SIG-M5 (cell line): ENCODE measurements at places on chromosomes 11 and 22.

DNA sequence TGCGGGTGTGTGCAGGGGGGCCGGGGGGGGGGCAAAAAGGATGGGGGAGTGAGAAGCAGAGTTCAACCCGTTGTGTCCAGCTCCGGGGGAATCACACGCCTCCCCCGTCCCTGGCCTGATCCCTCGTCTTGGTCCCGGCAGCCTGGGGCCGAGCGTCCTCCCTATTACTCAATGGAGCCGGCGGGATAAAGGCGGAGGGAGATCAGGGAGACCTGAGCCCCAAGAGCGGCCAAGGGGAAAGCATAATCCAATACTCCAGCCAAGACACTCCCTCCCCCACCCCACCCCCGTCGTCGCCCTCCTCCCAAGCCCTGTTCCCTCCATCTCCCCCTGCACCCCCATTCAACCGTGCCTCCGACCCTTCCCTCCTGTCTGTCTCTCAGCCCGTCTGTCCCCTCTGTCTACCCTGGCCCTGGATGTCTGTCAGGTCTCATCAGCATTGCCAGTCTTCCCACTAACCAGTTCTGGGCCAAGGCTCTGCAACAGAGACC lies 2.6 kb downstream of the PHOX2A start:
- no peak for DNase-seq

- DNase-seq, result no peak
Measured at GRCh38 chr11:85886089-85887056, 31.2 kb downstream of the CCDC83 start.

- DNase-seq, result no peak
Measured at GRCh38 chr22:48748860-48749554, 1078.7 kb downstream of the BRD1 start.

DNA sequence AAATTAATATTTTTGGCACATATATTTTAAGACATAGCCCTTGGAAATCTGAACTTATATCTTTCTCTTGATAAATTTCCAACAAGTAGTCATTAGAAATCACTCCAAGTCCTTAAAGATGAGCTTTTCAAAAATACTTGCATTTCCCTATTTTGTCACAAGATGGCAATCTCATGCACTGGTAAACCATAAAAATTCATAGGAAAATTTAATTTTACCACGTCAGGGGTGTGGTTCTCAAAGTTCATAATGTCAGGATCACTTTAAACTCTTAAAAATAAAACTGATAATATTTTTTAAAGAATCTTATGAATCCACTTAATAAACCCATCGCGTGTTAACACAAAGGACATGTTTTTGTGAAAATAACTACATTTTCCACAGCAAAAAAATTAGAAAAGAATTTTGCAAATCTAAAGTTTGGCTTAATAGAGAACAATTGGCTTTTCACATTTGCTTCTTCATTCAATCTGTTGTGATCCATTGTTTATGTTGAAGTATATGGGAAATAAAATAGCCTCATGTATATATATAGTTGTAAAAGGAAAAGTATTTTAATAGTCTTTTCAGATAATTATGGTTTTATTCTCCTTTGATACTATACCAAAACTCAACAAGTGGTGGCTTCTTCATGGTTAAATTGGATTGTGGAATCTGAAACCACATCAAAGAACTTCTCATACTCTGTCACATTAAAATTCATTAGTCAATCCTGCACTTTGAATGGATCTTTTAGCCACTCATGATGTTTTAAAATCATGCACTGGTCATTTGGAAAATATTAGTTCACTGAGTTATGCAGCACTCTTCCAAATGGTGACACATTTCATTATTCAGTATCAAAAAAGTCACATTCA lies 169.1 kb downstream of the CADM1 start:
- no peak for DNase-seq

GRCh38 chr11:72443016-72443415 lies 8.7 kb upstream of the CLPB start:
- DNase-seq, result no peak

DNA sequence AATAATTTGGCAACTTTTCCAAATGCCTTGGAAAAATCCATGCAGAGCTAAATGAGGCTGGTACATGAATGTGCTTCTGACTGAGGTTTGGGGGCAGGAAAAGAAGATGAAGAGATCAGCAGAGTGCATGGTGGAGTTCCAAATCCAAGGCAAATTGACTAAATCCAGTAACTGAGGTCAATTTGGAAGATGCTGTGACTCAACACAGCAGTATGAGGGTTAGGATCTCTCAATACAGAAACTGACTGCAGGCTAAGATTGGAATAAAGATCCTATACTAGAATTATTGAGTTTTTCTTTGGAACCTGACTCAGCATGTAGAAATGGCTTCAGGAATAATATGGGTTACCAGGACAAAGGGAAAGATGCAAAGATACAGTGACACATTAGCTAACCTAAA lies 99.3 kb upstream of the FAT3 start:
- DNase-seq, result no peak

DNA sequence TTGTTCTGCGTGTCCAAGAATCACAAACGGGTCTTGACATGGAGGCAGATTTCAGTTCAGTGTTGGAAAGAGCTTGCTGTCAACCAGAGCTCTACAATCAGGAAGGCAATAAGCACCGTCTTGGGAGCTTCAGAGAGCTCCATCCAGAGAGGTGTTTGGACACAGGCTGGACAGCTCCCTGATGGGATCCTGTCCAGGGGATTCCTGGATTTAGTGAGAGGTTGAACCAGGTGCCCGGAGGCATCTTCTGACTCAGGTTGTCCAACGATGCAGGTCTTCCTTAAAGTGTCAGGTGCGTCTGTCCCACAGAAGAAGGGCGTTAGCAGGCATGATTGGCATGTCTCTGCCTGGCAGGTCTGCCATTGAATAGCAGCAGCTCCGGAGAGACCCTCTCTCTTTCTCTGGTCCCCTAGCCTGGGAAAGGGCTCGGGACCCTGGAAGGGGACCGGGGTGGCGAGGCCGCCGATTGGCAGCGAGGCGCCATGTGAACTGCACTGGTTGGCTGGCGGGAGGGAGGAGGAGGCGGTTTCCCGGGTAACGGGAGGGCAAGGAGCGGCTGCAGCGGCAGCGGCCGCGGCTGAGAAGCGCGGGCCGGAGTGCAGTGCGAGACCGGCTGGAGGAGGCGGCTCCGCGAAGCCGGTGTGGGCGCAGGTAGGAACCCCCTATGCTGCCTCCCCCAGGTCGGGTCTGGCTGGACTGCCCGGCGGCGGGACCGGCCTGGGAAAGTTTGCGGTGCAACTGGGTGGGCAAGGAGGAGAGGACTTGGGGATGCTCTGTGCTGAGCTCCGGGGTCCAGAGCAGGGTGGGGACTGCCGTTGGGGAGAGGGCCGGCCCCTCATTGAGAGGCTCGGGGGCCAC lies 104.1 kb upstream of the E2F8 start:
- DNase-seq, result no peak

GRCh38 chr11:119536801-119537200 lies 113.8 kb upstream of the THY1 start:
- DNase-seq, result no peak

DNA sequence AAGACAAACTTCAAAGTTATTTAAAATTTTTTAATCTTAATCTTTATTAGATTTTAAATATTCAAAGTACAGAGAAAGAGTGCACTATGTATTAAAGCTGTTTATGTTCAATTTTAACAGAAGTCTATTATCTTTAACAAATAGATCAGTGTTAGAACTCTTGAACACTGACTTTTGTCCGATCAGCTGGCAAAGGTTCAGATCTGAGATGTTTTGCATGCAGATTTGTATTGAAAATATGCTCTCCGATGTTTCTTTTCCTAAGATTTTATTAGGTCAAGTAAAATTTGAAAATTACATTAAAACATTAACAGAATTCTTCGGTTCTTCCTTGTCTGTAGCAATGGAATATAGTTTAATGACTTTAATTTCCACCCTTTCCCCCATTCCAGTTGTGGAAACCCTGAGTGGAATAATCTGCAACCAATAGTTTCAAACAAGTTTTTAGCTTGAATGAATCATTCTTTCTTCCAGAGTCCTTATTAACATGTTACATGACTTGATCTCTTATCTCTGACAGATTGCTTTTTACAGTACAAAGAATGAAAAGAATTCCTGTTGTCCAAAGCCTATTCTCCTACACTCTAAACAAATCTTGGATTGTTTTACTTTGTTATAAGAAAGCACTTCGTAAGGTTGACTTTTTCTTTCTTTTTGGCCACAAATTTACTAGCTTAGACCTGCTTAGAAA lies 11.4 kb upstream of the TCP11L1 start:
- DNase-seq, result no peak

DNA sequence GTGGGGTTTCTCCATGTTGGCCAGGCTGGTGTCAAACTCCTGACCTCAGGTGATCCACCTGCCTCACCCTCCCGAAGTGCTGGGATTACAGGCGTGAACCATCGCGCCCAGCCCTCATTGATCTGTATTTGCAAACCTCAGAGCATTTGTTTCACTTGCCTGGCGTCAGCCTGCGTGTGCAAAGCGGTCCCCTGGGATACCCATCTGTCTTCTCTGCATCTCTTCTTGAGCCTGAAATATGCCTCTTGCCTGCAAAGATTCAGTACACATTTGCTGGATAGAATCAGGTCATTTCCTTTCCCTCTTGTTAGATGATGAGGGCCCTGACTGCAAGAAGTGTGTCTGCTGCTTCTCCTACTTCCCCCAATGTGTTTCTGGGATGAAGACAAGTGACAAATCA lies 1291.0 kb downstream of the TBC1D22A start:
- no peak for DNase-seq

GRCh38 chr11:28463826-28464225 lies 355.6 kb downstream of the METTL15 start:
- DNase-seq, result no peak

DNA sequence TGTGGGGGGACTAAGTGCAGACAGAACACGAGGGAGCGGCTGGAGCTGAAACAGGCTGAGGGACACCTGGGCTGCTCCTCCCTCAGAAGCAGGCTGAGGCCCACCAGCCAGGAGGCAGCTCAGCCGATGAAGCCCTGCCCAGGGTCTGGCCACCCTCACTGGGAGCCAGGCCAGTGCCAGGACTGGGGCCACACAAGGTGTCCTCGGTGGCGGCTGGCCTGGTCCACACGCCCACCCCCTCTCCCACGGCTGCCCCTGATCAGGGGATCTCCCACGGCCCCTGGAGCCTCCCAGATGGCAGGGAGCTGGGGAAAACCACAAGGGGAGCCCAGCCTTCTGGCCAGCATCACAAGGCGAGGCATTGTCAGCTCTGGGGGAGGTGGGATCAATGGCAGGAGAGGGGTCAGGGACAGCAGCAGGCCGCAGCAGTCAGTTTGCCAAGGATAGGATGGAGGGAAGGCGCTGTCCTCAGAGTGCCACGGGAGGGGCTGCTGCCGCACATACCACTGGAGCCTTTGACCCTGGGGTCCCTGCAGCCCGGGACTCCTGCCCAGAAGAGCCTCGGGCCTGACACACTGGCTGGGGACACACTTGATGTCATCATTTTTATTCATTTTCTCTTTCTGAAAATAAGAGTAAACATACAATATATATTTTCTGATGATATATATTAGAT lies 11.7 kb upstream of the RASL10A start:
- DNase-seq, result no peak

- DNase-seq, result no peak
Measured at GRCh38 chr11:70933981-70934583, 318.3 kb downstream of the SHANK2 start.

- DNase-seq, result no peak
Measured at GRCh38 chr11:44742508-44743246, 15.9 kb downstream of the TSPAN18 start.
